ENCODE measurements at places on chromosomes 3 and 15.
A peak's percentile ranks its signal among the peaks of the same experiment; 100 is the strongest.

DNA sequence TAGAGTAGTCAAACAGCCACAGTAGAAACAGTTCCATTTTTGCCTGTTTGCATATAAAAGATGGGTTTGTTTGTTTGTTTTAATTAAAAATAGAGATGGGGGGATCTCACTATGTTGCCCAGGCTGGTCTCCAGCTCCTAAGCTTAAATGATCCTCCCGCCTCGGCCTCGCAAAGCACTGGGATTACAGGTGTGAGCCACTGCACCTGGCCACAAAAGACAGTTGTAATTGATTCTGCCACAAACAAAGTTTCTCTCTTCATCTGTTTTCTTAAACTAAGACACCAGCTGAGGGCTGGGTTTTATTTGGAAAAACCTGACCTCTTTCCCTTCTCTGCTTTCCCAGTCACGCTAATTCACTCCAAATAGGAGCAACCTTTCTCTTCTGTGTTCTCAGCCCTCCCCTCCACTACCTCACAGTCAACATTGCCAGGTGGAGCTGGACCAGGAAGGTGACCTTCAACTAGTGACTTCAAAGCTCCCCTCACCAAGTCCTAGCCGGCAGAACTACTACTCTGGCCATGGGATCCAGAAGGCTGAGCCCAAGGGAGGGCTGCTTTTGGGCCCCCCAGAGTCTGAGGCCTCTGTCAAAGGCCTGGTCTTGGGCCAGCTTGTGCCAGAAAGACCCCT is 1.5 kb upstream of the IDH2 start:
- DNase-seq = no peak

DNA sequence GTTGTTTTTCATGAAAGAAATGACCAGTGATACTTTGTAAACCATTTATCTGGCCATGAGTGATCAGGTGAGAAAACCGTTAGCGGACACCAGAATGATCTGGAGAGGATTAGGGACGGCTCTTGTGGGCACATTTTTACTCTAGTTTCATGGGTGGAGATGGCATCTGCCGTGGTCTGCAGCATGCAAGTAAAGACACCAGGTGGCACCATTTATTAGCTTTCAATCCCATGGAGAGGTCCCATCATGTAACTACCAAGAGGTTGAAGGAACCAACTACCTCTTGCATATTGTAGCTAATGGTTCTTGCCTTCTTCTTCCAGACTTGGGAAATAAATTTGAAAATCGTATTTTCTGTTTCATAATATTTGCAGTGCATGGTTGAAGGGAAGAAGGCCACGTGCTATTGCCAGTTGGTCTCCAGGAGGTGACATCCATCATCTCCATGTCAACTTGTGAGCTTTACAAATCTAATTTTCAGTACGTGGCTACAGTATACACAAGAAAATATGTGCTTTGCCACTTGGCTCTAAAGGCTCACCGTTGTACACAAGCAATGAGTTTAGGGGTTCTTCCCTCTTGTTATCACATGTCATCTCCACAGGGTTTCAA is 1.5 kb upstream of the MAPKBP1 start:
- DNase-seq = peak; percentile 47

DNA sequence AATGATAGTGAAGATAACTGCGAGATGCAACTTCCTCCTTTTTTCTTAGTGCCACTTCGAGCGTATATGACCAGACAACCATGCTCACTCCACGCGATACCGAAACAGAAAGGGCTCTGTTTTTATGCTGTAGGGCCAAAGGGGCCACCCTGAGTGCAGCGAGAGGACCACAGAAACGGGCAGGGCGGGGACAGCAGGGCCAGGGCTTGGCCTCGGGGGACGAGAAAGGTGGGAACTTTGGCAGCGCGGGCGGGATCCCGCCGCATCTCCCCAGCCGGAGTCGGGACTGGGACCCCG is 483 bp downstream of the VPS13C start:
- peak; percentile 43 for DNase-seq

- no peak for DNase-seq
These were observed 248.4 kb downstream of the ROBO2 start for GRCh38 chr3:77288348-77288747.

All from T-helper 1 cell (primary cell).